Regular cardiac myocyte (primary cell): ENCODE measurements at places on chromosomes 13 and 19. TPM values are rescaled to one million over a fixed set of nuclear protein-coding genes. Genes with fewer than 3 reads are reported as not detected.

UNC13A gene
- 1.3 and 3.9 TPM in 2 replicates for total RNA-seq

TMEM86B gene
- 1.5 and 2.3 TPM in 2 replicates for total RNA-seq

ANGPTL8 gene
- not detected in 2 replicates for total RNA-seq

POMP gene
- total RNA-seq: 140 and 199 TPM in 2 replicates

GZMM gene
- total RNA-seq: 0.28 TPM in 1 of 2 replicates, not detected in the other

TPRX1 gene
- total RNA-seq: not detected in 2 replicates

COX7A1 gene
- 25.4 and 70.5 TPM in 2 replicates for total RNA-seq
